ENCODE measurements at places on chromosomes 5 and 9.

GRCh38 chr9:77807281-77807683, 159.2 kb upstream of the GNA14 start:
- DNase-seq: no peak

- DNase-seq: no peak
These were observed 4.4 kb downstream of the TGFBI start for GRCh38 chr5:136033234-136033633.

DNA sequence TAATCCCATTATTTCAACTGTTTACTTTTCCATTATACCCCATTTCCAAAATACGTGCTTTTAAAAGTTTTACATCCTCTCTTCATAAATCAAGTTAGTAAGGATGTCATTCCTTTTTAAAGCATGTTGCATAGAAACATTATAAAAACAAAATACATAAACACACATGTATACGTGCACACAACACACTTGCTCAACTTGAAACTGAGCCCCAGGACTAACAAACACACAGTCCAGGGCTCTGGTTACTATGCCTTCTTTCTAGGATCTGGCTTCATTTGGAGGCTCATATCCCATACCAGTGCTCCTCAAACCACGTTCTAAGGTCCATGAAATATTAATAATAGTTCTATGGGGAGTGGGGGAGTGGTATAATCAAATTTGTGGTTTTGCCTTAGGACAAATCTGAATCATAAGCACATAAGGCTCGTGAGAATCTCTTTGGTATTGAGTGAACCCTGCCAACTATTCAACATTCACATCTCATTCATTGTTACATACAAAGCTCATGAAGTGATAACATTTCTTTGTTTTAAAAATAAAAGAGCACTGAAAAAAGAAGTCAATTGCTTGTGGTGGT, 55.2 kb downstream of the NFIB start:
- no peak for DNase-seq

DNA sequence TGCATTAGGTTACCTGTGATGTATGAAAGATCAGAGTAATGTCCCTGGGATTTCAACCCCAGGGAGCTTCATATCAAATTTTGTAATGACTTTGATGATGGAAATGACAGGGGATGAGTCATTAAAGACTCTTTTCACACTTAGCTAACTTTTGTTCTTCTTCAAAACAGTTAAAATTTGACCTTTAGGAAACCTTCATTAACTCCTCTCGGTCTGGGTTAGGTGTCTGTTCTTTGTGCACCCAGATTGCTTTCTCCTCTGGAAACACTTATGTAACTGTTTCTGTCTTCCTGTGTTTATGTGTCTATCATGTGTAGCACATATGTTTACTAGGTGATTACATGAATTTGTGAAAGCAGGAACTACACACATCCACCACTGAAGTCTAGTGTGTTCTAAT, 1.6 kb downstream of the SRFBP1 start:
- DNase-seq: no peak

GRCh38 chr9:28539434-28540070, 966.3 kb upstream of the C9orf72 start:
- DNase-seq: no peak

GRCh38 chr9:82255481-82256176, 267.1 kb downstream of the SPATA31D1 start:
- DNase-seq: no peak

DNA sequence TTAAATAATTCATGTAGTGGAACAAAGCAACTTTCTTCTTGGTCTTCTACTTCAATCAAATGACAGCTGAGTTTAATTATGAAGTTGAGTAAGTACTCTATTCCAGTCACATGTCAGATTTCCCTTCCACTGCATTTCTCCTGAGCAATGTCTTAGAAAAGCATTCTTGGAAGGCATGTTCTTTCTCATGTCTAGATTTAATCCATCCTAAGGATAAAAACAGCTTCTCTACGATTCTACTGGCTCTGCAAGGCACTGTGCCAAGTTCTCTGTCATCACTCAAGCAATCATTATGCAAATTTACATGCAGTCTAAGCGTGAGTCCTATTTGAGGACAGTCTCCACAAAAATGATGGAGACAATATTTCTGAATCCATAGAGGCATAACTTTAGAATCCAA, 142.4 kb downstream of the YIPF5 start:
- DNase-seq: no peak

DNA sequence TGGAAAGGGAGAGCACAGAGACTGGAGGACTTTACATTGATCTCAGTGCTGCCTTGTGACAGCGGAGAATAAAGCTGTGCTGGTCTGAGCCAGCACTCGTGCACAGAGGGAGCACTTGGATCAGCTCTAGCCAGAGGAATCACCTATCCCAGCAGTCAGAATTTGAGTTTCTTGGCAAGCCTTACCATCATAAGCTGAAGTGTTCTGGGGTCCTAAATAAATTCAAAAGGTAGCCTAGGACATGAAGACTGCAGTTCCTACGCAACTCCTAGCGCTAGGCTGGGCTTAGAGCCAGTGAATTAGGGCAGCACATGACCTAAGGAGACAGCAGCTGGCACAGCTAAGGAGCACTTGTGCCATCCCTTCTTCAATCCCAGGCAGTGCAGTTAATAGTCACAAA, 119.5 kb downstream of the HMHB1 start:
- no peak for DNase-seq

DNA sequence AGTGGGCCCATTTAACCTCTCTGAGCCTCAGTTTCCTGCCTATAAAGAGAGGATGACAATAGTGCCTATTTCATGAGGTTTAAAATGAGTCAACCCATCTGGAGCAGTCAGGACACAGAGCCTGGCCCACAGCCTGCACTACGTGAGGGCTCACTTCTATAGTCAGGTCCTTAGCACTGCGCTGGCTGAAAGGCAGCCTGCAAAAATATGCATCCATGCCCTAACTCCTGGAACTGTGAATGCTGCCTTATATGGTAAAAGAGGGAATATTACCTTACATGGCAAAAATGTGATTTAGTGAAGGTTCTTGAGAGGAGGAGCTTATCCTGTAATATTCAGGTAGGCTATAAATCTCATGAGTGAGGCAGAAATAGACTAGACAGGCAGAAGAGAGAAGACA, 98.5 kb downstream of the GABBR2 start:
- DNase-seq: no peak

GRCh38 chr5:44987026-44987425, 178.3 kb downstream of the MRPS30 start:
- no peak for DNase-seq

DNA sequence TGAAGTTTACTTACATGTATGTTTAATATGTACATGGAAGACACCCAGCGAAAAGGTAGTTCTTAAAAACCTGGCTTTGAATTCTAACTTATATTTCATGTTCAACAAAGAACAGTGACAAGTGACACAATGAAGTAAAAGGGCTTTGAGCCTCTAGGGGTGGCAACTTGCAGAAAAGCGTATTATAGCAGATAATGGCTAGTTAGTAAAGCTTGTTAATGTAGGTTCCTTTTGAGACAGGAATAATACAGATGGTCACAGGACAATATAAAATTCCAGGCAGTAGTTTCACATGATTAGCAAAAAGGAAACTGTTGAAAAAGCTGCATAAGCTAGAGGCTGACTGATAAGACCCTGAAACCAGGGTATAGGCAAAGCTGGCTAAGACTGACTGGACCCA, 132.4 kb upstream of the FTMT start:
- no peak for DNase-seq

DNA sequence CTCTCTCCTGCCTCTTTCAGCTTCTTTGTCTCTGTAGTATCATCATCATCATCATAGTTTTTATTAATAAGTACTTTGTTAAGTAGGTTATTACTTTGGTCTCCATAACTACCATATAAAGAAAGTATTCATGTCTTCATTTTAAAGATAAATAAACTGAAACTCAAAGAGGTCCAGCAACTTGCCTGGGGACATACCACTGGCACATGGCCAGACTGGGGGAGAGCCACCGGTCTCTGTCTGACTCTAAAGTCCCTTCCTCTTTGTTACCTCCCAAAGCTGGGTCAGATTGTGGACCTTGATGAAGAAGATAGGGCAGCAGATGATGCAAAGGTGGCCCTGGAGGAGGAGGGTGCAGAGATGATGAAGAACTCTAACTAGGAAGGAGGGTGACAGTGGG, 8.5 kb downstream of the CDX1 start:
- no peak for DNase-seq

- no peak for DNase-seq
These were observed 21.4 kb upstream of the CCNJL start for GRCh38 chr5:160333721-160334120.

DNA sequence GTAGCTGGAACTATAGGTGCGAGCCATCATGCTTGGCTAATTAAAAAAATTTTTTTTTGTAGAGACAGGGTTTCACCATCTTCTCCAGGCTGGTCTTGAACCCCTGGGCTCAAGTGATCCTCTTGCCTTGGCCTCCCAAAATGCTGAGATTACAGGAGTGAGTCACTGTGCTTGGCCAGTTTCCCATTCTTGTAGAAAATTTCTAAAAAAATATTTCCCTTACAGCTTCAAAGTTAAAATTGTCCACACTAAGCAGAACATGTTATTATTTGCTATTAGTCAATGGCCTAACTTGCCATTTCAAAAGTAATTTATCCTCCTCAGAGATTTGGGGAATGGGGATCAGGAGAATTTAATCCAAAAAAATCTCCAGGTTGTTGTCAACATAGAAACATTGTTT, 40.1 kb downstream of the SLC38A9 start:
- DNase-seq: no peak

DNA sequence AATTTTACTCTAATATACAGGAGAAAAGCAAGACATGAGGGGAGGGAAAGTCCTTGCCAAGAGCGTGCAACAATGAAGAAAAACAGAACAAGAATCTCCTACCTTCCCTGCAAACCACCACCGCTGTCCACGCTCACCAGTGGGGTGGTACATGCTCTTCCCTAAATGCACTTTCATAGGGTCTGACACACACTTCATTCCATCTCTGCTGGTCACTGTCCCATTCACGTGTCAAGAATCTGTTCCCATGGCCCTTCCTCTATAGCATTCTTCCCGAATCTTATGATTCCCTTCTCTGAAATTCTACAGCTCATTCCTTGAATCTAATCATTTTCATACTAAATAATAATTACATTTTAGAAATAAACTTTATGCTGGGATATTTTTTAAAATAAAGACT, 11.4 kb upstream of the DNAH5 start:
- no peak for DNase-seq

GRCh38 chr5:64165500-64166200, at the start of gene RNF180:
TSS of gene RNF180 (plus strand) at chr5:64165843. CDS start at chr5:64200808, 34,965 bp downstream.
- DNase-seq: peak; percentile 61

GRCh38 chr9:112620388-112620787, 97.5 kb downstream of the INIP start:
- no peak for DNase-seq

- DNase-seq: no peak
These were observed 308.0 kb downstream of the DOCK8 start for GRCh38 chr9:522658-523057.

DNA sequence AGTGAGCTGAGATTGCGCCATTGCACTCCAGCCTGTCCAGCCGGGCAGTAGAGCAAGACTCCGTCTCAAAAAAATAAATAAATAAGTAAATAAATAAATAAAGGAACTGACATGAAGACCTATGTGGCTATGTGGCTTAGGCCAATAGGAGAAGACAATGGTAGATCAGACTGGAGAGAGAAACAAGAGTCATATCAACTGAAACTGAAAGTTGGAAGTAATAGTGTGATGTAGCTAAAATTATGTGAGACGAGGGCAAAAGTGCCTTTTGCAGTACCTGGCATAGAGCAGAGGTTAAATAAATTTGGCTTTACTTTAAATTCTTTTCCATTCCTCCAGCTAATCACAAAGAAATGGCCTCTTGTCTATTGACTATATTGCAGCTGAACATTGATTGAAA, 7.3 kb downstream of the FBP2 start:
- no peak for DNase-seq

GRCh38 chr9:37618817-37619216, 26.4 kb upstream of the TOMM5 start:
- DNase-seq: no peak

DNA sequence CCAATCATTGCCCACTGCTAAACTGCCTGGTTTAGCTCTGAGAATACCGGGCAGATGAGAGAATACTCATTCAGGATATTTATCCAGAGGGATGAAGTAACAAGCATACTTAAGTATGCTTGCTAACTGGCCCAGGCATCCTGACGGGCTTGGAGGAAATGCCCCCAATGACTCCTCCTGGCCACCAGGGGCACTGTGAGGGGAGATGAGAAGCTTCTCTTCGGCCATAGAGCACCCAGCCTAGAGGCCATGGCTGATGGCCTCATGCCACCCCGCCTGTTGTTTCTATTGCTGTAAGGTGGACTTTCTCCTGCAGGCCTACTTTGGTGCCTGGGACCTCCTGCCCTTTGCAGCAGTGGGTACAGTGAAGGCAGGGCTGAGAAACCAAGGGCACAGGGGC, 134.5 kb upstream of the FSTL4 start:
- no peak for DNase-seq

- DNase-seq: no peak
These were observed 158.1 kb downstream of the SLC24A2 start for GRCh38 chr9:19630760-19631159.

GRCh38 chr5:136080483-136081216, 51.9 kb downstream of the TGFBI start:
- DNase-seq: no peak

DNA sequence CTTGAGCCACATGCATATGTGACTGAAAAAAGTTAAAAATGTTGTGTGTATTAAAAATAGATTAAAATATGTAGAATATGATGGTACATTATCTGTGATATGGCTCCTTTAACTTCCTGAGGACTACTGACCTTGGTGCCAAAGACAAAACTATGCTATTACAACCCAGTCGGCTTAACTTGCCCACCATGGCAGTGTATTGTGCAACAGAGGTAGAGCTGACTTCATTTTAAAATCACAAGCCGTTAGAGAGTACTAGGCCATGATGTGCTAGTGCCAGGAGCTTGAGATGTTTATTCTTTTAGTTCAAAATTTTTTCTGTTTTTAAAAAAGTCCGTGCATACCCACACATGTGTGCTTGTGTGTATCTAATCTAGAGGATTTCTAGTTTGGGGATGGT, 46.3 kb downstream of the NAA35 start:
- no peak for DNase-seq

DNA sequence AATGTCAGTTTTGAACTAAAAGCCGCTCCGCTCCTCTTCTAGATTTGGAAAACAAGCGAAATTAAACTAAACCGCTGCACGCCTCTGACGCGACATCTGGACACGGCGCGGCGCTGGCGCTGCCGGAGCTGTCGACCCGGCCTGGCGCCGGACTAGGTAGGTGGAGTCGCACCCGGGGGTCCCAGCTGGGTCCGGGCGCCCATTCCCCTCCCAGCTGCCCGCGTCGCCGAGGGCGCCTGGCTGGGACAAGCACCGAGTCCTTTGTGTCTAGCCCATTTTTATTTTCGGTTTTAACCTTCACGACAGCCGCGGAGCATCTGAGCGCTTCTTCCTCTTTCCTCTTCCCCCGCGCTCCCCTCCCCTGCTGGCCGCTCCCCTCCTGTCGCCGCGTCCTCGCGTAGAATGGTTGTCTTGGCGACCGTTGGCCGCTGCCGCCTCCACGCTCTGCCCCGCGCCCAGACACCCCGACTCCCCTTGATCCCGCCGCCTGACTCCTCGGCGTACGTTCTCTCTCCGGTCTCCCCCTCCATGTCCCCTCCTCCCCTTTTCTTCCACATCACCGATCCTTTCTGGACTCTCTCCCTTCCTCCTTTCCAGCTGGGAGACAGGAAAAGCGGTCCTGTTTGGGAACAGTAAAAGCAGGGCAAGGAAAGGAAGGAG, 545 bp downstream of the CDKN2B-AS1 start:
- peak; percentile 56 for DNase-seq

GRCh38 chr5:13354611-13355010, 589.9 kb downstream of the DNAH5 start:
- no peak for DNase-seq

All from frontal cortex (tissue), 4 donors.